ENCODE measurements at places on chromosomes 16 and 17.

- DNase-seq, result peak; percentile 73
Measured at GRCh38 chr17:79045842-79046196, 21.9 kb downstream of the C1QTNF1 start.

GRCh38 chr17:44960691-44961090 is 7.4 kb downstream of the C1QL1 start:
- no peak for DNase-seq

- DNase-seq, result no peak
Measured at GRCh38 chr17:45405250-45406086, 27.2 kb downstream of the ARHGAP27 start.

DNA sequence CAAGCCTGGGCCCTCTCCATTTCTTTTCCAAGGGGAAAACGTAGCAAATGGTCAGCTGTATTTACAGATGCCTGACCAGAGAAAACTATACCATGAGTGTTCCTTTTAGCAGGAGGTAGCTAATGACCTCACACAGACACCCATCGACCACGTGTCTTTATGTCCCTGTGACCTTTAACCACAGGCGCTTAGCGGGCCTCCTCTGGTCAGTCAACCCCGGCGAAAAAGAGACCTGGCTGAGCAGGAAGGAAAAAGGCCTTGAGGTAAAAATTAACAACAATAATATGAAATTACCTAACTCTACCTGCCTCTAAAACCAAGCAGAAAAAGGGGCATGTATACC is 9.1 kb downstream of the NUDT16L1 start:
- DNase-seq, result no peak

DNA sequence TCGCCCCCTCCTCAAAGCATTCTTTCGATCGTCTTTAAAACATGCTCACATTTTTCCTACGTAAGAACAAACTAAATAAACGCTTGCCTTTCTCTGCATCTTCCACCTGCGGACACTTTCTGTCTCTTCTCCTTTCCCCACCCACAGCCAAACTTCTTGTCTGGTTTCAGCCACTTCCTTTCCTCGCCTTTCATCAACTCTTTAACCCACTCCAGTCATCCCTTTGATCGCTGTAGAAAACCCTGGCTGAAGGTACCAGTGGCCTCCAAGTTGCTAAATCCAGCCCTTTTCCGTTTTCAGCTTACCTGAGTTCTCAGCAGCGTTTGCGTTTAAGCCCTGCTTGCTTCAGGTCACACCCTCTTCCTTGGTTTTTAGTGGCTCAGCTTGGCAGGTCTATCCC is 483 bp downstream of the RPA1 start:
- DNase-seq, result peak; percentile 10

DNA sequence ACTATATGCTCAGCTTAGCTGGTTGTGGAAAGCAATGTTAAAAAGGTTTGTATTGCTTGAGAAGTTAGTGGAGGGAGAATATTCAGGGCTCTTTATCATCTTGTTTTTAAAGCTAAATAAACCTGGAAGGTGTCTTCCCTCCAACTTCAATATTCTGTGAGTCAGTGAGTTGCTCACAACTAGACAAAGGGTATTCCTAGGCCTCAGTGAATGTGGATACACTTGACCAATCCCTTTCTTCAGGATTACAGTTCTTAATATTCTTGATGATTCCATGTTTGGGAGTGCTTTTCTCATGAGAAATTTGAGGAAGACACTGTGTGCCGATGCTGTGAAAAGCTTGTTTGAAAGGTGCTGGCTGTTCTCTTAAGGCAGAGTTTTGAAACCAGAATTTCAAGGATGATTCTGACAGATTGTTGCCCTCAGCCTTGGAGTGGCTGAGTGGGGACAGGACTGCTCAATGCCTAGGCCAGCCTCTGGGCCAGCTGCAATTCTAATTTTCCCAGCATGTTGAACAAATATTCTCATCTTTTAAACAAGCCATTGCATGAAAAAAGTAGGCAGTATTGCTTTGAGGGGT is 30.1 kb downstream of the MAP2K4 start:
- DNase-seq, result no peak

GRCh38 chr17:40366076-40366860 is 1.7 kb upstream of the GJD3 start:
- no peak for DNase-seq

DNA sequence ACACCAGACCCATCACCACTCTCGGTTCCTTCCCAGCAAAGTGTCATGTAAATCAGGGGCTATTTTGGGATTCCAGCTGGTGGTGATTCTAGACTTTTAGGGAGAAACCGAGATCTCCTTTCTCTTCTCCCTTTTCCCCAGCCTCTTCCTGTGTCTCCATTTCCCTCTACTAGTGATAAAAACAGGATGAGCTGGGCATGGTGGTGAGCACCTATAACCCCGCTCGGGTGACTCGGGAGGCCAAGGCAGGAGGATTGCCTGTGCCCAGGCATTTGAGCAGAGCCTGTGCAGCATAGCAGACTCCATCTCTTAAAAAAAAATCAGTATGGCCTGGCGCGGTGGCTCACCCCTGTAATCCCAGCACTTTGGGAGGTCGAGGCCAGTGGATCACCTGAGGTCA is 6.1 kb downstream of the TBX21 start:
- DNase-seq, result no peak

DNA sequence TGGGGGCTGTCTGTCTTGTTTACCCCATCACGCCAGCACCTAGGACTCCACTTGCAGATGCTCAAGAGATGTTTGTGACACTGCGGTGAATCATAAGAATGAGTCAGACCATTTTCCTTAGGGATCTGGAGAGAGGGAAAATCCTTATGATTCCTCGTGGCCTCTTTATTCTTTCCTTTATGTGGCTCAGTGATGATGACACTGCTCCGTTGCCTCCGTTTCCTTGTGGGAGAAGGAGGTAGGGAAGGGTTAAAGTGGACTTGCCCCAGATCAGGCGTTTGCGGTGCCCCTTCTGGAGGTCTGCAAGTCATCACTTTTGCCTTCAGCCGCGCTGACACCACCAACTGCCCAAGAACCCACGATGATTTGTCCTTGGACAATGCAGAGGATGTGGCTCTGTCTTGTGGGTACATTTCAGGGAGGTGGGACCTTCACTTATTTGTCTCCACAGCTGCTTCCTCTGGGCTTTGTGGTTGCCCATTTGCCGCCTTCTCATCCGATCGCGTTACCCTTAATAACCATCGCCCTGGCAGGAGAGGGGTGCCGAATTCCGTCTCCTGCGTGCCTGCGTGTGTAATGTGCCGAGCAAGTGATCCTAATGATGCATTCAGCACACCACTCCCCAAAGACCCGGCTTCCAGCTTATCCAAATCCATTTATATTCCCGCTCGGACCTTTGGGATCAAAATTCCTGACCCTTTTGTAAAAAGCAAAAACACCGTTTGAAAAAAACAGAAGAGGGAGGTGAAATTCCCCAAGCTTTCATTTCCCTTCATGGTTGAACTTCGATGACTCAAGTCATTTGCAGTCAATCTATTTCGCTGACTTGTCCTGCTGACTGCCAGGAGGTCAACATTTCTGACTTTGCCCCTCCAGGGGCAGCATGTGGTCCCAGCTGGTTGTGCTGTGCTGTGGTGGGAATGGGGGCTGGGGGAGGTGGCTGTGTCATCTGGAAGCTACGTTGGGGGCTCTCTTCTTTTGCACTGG is 87.2 kb upstream of the IRX3 start:
- DNase-seq, result peak; percentile 98

- peak; percentile 84 for DNase-seq
Measured at GRCh38 chr17:77279448-77280303, 138.9 kb downstream of the SEC14L1 start.

DNA sequence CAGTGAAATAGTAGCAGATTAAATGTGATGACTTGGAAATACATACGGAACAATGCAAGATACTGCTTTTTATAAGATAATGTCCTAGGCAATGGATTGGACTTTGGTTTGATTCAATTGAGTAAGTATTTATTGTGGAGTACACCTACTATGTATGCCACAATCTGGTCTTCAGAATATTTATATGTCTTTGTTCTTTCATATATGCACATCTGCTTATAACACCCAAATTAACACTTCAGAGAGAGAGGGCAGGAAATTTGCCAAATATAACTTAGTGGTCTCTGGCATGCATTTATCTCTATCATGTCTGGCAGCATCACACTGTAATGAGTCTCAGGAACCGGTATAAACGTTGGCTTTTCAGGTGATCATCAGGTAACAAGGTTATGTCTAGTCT is 16.9 kb downstream of the RPGRIP1L start:
- DNase-seq, result no peak

DNA sequence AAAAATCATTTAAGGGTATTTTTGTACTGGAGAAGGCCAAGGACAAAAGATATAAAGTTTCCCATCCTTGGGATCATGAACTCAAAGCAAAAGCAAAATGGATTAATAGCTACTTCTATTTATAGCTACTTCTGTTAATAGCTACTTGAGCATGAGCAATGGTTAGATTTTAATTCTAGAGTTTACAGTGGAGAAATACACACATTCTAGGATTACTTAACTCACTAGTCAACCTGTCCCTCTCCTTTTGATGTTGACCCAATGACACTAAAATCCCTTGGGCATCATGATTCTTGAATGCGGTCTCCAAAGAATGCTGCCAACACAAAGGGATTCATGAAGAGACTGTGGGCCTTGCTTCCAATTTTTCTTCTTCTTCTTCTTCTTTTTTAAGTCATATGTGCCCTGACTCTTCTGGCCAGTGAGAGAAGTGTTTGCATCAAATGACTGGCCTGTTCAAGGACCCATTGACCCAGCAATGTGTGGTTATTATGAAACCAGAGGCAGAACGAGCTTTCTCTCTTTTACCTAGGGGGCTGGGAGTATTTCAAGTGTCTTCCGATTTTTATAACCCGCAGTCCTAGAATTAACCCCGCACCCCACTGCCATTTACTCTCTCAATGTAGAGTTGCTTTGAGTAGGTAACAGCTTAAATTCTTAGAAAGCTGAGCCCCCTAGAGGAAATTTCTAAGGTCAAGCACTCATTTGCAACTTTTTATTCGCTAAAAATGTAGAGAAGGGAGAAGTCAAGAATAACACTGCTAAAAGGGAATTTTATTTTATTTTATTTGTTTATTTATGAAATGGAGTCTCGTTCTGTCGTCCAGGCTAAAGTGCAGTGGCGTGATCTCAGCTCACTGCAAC is 34.6 kb downstream of the OTOA start:
- DNase-seq, result no peak

DNA sequence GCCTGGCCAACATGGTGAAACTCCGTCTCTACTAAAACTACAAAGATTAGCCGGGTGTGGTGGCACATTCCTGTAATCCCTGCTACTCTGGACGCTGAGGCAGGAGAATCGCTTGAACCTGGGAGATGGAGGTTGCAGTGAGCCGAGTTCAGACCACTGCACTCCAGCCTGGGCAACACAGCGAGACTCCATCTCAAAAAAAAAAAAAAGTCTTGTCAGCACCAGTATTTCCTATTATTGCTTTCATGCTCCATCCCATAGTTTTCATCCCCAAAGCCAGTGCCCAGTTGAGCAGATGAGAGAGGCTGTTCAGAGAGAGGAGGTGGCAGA is 58.4 kb downstream of the WDR45B start:
- no peak for DNase-seq

GRCh38 chr17:82598256-82599119 is 49.8 kb downstream of the WDR45B start:
- DNase-seq, result peak; percentile 88

DNA sequence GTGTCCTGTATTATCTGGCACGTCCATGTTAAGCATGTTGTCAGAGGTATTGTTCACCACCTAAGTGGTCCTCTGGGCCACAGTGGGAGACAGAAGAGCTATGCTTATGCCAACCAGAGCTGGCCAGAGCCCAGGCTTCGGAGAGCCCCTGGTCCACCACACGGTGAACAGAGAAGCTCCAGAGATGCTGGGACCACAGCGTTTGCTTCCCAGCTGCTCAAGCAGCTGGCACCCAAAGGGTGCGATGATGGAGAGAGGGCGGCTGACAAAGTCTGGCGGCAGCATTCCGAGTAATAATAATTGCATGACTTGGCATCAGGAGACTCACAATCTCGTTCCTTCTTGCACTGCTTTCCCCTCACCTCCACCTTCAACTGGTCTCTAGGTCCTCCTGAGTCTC is 35.8 kb upstream of the RCVRN start:
- no peak for DNase-seq

DNA sequence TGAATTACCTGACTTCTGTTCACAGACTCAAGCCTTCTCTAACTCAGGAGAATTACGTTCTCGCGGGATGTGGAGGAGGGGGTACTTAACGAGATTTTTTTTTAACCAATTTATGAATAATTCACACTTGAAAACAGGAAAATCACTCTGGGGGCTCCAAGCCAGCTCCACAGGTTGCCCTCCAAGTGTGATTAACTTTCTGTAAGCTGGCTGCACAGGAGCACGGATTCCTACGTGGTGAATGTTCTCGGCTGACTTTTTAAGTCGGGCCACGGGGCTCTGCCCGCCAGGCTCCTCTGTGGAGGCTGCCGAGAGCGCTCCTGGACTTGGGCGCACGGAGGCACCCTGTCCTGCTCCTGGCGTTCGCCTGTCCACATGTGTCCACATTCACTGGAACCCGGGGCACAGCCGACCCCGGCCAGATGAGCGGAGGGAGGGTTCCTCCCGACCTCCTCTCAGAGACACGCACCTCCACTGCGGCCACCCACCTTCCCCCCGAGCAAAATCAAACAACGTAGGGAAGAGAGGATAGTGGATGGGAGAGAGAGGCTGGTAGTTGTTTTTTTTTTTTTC is 147.1 kb upstream of the CHMP6 start:
- DNase-seq, result no peak

DNA sequence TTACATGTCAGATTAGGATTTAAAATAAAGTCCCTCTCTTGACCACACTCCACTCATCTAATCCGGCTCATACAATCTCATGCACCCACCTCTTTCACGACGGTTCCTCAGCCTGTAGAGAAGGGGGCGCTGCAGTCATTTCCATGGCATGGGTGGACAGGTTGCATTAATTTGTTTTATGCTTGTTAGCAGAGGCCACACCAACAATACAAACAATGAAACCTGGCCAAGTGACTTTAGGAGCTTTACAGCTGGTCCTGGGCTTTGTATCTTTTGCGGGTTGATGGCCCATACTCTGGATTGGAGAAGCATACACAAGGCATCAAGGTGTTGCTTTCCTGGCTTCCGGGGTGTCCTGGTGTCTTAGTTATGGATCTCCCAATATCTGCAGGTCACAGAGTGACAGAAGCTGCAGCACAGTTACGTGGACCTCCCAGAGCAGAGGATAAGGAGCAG is 9.7 kb upstream of the SNF8 start:
- peak; percentile 65 for DNase-seq

- DNase-seq, result no peak
Measured at GRCh38 chr16:77386831-77387814, 47.7 kb downstream of the ADAMTS18 start.

- no peak for DNase-seq
Measured at GRCh38 chr16:14438256-14438655, 191.8 kb downstream of the PARN start.

DNA sequence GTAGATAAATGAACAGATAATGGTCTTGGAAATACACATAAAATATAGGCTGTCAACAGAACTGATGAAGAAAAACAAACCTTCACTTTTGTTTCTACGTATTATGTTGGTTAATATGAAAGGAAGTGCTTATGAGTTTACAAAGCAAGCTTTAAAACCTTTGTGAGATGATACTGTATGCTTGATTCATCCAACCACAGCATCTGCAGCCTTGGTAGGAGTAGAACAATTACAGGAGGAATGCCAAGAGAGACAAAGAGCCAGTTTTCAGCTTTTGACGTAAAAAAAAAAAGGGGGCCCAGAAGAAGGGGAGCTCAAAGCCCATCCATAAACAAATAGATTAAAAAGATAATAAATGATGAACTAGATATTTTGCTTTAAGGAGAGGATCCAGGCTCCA is 13.3 kb downstream of the FAM20A start:
- DNase-seq, result peak; percentile 72
